ENCODE measurements at places on chromosomes 7 and 10. TPM values are rescaled to one million over a fixed set of nuclear protein-coding genes. Genes with fewer than 3 reads are reported as not detected.

CPA4 gene
- total RNA-seq: 28.2 TPM

IDI2 gene
- total RNA-seq: not detected

DNA sequence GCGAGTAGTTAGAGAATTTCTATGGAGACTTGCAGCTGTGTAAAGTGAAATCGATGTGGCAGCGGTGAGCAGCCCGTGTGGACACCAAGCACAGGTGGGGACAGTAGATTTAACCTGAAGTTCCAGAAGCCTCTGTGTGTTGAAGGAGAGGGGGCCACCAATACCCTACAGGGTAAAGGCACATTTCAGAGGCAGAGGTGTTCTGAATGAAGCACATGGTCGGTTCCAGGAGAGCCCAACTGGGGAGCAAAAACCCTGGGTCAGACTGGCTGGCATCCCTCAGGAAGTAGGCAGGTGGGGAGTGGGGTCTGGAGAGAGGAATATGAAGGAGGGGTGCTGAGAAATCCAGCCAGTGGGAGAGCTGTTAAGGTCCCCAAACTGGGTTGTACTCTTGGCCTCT is 76.6 kb downstream of the CCDC3 start:
- no peak for DNase-seq

- peak; percentile 97 for DNase-seq
Observed at GRCh38 chr7:35800718-35801391, at the start of gene SEPTIN7. TSS of gene SEPTIN7 (plus strand) at chr7:35801057. CDS start at chr7:35801210, 153 bp downstream.

- no peak for DNase-seq
Observed at GRCh38 chr7:119748991-119749390, 524.0 kb upstream of the KCND2 start.

All from osteoblast (primary cell).